ENCODE measurements at places on chromosomes 16 and 17. TPM values are rescaled to one million over a fixed set of nuclear protein-coding genes. Genes with fewer than 3 reads are reported as not detected.

Gene TMIGD1
- total RNA-seq, result not detected

Gene GSG1L
- total RNA-seq, result not detected

DNA sequence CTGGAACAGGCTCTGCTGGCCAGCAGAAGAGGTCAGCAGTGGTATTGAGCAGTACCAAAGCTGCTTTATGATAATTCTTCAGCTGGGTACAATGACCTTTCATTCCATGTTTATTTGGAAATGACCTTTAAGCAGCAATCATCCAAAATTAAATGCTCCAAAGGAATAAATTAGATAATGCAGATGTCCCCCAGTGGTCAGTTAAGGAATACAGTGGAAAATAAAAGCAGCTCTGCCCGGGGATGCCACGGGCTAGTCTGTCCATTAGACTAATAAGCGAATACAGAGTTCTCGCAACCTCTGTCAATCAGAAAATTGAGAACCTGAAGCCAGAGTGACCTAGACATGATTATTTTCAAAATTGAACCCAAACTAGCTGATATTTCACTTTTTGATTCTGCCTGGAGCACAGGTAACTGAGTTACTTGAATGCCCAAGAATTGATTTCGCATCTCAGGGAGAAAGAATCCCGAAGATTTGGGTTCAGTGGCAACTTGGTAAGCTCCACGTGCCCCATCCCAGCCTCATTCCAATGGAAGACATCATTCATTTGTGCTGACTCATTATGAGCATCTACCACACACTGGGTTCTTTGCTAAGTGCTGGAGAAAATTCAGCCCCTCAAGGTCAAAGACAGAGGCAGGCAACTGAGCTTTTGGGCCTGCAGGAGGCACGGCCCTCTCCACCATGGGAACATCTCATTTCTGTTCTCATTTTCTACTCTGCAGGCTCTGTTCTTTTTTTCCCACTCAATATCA lies 34.4 kb upstream of the SLC39A11 start:
- H3K36me3 ChIP-seq, result no peaks in the 10 kb centered on the region
- H3K27ac ChIP-seq, result no peak overlapping the region

DNA sequence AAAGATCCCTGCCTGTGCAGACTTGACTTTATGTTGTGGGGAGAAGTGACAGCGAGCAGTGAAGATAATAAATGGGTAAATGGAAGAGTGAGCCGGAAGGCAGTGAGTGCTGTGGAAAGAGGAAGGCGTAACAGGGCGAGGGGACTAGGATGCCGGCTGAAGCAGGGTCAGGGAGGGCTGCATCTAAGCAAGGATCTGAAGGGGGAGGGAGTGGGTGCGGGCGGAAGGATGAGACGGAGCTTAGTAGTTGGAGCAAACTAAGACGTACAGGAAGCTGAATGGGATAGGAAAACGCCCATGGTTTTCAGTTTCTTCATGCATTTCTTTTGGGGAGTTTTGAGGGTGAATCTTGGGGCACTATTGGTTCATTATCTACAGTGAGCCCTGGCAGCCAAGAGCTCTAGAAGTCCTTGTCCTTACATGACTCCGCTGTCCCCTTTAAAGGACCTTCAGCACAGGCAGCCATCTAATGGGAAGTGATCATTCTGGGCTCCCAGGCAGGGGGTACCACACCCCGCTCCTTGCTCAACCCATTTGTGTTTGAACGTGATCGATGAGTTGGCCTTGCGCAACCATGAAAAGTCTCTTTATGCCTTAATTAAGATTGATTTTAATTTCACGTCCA lies 10.4 kb upstream of the NAT9 start:
- no peaks in the 10 kb centered on the region for H3K27me3 ChIP-seq
- no peak for DNase-seq
- no peak overlapping the region for H3K27ac ChIP-seq
- H3K4me3 ChIP-seq, result no peak overlapping the region
- H3K36me3 ChIP-seq, result no peaks in the 10 kb centered on the region
- H3K4me1 ChIP-seq, result peaks cover 19% of the 10 kb centered on the region

DNA sequence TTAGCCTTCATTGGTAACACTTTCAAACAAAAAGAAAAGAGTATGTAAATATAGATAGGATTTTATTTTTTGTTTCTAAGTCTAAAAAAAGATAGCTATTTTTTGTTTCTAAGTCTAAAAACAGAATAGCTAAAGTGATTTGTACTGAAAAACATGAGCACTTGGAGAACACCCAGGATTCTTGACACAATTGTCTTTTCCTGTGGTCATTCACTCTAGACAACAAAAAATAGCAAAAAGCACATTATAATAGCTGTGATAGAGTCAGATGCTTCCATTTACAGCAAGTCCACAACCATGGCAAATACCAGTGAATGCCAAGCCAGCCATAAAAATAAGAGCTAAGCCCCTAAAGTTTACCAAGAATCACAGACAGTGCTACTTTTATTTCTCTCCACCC lies 36.7 kb downstream of the SKAP1 start:
- H3K27ac ChIP-seq, result no peak overlapping the region
- no peaks in the 10 kb centered on the region for H3K27me3 ChIP-seq
- no peak overlapping the region for H3K4me3 ChIP-seq
- peaks cover 4% of the 10 kb centered on the region for H3K36me3 ChIP-seq

DNA sequence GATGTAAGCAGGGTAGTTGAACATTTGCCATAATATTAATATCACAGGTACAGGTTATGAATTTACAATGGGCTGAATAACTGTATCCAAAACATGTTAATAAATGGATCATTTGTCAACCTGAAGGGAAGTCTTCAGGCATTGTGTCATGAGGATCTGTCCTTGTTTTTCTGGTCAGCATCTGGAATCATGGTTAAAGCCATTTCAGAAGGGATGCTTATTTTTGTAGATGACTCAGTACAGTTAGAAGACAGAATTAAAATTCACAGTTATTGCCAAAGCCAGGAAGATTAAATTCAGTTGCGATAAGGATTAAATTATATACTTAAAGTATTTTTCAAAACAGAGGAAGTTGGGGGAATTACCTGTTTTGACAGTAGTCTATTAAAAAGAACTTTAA lies 8.0 kb downstream of the PSMD11 start:
- H3K36me3 ChIP-seq, result peaks cover 40% of the 10 kb centered on the region
- peaks cover 18% of the 10 kb centered on the region for H3K4me1 ChIP-seq
- DNase-seq, result no peak

Measured in natural killer cell treated with Interleukin-12 subunit alpha and Interleukin-12 subunit beta and Interleukin-15 and Interleukin-18, amount 100 ng/mL, for 72 hours (primary cell).